ENCODE measurements at places on chromosomes 13 and 19. TPM values are rescaled to one million over a fixed set of nuclear protein-coding genes. Genes with fewer than 3 reads are reported as not detected.

- DNase-seq = no peak
Measured at GRCh38 chr19:50324331-50324730, 4.8 kb downstream of the KCNC3 start.

- DNase-seq = no peak
Measured at GRCh38 chr13:27793507-27794367, 1.5 kb downstream of the GSX1 start.

The ERICH4 gene
- not detected for total RNA-seq

DNA sequence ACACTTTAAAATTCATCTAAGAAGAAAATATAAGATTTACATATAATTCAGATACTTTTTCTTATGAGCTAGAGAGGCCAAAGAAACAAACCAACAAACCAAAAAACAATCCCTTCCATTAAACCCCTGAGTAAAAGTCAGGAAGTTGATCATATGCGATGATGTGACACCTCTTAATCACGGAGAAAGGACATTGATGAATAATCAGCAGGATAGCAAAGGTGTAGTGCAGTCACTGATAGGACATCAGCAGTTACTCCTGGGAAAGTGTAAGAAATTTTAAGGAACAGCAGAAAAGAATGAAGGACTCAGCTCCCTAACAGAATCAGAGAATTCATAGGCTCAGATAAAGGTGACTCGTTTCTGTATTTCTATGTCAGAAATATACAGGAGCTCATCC lies 202.4 kb upstream of the EDNRB start:
- no peak for DNase-seq

DNA sequence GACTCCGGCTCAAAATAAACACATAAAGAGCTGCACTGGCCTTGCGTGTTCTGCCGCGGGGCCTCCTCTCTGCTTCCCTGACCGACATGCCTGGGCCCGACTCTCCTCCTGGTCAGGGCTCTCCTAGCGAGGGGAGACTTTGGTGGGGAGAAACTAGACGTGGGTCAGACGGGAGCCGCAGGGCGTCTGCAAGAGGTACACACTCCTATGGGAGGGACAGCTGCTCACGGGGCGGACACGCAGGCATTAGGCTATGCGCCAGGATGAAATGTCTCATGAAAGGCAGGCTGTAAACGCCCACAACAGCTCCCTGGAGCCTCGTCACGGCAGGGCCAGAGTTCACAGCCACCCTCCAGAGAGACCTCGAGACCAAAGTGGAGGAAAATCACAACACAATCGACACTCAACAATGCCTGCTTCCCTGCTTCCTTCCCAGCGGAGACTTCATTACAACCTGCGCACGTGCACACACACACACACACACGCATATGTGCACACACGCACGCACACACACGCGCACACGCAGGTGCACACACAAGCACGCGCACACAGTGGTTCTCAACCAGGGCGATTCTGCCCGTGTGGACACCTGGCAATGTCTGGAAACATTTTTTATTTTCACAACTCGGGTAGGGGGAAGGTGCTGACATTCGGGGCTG lies 5.8 kb downstream of the SLC39A3 start:
- DNase-seq = no peak

- DNase-seq = no peak
Measured at GRCh38 chr13:28246891-28247290, 108.5 kb downstream of the PAN3 start.

DNA sequence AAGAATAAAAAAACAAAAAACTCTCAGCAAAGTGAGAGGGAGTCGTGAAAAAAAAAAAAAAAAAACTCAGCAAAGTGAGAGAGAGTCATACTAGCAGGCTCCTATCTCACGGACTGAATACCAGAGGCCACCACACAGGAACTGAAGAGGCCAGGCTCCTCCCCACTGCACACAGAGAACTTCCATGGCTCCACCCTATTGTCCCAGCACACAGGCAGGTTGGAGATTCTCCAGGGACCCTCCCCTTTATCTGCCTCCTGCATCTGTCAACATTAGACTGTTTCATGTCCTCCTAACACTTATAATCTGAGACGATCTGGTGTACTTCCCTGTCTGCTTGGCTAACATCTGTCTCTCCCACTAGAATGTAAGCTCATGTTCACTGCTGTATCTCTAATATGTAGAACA lies 37.0 kb upstream of the FARP1 start:
- no peak for DNase-seq

DNA sequence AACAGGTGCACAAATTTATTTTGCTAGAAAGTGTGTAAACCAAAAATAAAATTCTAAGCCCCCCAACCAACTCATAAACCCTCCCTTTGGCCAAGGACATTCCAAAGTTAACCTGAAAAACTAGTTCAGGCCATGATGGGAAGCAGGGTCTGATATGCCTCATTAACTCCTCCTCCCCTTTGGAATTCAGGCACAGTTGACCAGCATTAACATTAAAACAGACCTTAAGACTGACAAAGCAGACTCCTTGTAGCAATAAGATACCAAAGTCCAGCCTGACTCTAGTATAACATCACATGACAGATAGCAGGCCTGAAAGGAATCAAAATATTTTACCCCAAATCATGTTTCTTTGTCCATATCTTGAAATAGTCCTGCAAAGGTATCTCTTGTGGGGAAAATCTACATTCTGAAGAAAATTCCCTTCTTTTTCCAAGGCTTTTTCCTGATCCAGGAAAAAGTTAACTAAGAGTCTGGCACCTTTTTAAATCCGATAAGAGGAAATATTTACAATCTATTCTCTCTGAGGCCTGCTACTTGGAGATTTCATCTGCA lies 19.7 kb downstream of the NEK5 start:
- DNase-seq = no peak

The TMC4 gene
- total RNA-seq = not detected
